Stimulated activated CD8-positive, alpha-beta memory T cell treated with anti-CD3 and anti-CD28 coated beads, Interleukin-15, amount 100 ng/mL, for 4 hours (primary cell): ENCODE measurements at places on chromosomes 4 and X.

DNA sequence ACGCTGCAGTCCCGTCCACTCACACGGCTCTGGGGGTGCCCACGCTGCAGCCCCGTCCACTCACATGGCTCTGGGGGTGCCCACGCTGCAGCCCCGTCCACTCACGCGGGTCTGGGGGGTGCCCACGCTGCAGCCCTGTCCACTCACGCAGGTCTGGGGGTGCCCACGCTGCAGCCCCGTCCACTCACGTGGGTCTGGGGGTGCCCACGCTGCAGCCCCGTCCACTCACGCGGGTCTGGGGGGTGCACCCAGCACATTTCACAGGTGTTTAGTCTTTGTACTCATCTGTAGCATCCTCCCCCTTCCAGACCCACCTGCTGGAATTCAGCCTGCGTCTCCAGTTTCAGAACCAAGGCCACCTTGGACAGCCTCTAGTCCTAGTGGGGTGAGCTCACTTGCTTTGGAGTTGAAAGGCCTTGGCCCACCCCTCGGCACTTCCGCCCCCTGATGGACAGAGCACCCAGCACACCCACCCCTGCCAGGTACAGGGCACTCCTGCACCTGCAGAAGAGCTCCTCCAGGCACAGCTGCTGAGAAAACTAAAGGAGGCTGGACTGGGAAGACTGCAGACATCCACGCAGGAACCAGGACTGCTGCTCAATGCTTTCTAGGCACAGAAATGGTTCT lies 73.0 kb downstream of the ABLIM2 start:
- DNase-seq = no peak

GRCh38 chrX:85024044-85024443 lies 20.4 kb downstream of the APOOL start:
- DNase-seq = no peak

DNA sequence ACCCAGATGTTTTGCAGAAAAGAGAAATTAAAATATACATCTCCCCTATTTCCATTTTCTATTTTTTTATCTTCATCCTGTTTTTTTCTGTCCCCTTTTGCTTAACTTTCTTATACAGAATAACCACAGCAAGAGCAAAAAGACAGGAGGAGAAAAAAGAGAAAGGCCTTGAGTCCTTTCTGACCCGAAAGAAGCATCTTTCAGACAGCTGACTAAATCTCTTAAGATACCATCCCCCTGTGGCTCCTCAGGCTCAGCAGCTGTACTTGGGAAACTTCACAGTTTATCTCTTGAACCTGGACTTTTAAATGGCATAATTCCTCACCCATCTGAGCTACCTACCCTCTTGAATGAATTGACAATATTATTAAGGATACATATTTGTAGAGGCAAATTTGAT lies 100.2 kb downstream of the FIP1L1 start:
- DNase-seq = no peak

GRCh38 chr4:40980318-40980883 lies 230.6 kb downstream of the NSUN7 start:
- no peak for DNase-seq

GRCh38 chr4:5813882-5814255 lies 79.0 kb downstream of the CRMP1 start:
- DNase-seq = no peak

- peak; percentile 8 for DNase-seq
These were observed 561 bp upstream of the N4BP2 start for GRCh38 chr4:40055863-40056715.

- DNase-seq = no peak
These were observed 61.7 kb downstream of the PPARGC1A start for GRCh38 chr4:23828020-23828715.

DNA sequence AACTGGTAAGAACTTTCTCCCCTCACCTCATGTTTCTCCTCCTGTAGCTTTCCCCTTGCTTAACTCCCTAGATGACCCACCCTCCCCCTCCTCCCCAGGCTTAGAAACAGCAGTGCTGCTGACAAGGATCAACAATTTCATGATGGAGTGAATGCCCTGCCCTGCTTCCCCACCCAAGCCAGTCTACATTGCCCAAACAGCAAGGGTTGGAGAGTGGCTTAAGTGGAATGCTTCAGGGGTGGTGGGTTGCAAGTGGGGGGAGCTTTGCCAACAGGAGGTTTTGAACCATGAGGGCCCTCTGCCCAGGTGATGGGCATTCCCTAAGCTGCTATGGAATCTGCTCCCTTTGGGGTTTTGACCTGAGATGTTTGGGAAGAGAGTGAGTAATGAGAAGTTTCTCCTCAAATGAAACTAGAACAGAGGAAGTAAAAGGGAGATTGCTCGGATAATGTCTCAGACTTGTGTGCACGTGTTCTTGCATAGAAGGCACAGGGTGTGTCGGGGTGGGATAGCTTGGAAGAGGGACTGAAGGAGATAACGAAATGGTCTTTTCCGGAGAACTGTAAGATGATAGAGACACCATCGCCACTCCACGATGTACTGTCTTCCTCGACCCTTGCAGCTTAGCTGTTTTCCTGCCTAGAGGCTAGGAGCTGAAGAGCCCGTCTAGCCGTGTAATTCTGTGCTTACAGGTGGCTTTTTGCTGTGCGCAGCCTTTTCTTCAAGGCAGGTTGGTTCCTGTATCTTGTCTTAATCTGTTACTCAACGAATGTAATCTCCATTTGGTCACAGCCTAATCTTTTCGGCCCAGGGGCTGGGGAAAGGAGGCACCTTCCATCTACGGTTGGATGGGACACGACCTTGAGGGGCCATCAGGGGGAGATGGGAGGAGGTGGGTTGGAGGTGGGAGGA lies 10.1 kb downstream of the GDPD2 start:
- DNase-seq = no peak

GRCh38 chr4:121199742-121200561 lies 35.8 kb upstream of the TNIP3 start:
- DNase-seq = no peak

GRCh38 chrX:145002771-145003170 lies 244.5 kb upstream of the SPANXN1 start:
- DNase-seq = no peak
